ENCODE measurements at places on chromosomes 1 and 21.

- no peak for DNase-seq
Measured at GRCh38 chr1:7645751-7646048, 125.4 kb upstream of the VAMP3 start.

GRCh38 chr1:81800695-81801650 lies at the start of gene ADGRL2:
Gene ADGRL2, plus strand, starts transcription at chr1:81800934. Its CDS starts 36,051 bp downstream, at chr1:81836985.
- DNase-seq: peak; percentile 66

GRCh38 chr1:222266223-222267196 lies 281.4 kb downstream of the HHIPL2 start:
- DNase-seq: no peak

GRCh38 chr1:214192825-214193643 lies 87.9 kb upstream of the SMYD2 start:
- DNase-seq: no peak

DNA sequence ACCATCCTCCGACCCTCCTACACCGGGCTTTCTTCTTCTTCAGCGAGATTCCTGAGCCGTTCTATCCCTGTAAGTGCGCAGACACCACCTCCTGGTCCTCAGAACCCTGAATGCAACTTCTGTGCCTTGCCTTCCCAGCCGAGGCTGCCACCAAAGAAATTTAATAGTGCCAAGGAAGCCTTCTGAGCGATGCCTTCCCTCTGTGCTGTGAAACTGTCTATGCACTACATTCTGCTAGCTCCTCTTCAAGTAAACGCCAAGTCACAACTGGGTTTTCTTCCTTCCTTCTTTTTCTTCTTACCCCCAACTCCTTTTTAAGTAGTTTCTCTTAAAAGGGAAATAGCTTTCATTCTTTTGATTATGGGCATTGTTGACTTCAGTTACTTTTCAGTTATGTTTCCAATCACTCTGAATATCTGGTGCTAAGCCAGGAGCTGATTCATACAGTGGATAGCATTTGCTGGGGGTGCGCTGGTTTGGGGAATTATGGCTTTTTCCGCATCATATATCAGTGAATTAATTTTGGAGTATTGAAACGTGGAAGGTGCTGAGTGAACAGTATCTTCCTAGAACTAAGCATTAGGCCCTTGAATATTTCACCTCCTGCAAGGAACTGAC lies 38.6 kb upstream of the GPR88 start:
- no peak for DNase-seq

GRCh38 chr1:217469983-217470382 lies 160.9 kb downstream of the GPATCH2 start:
- no peak for DNase-seq

DNA sequence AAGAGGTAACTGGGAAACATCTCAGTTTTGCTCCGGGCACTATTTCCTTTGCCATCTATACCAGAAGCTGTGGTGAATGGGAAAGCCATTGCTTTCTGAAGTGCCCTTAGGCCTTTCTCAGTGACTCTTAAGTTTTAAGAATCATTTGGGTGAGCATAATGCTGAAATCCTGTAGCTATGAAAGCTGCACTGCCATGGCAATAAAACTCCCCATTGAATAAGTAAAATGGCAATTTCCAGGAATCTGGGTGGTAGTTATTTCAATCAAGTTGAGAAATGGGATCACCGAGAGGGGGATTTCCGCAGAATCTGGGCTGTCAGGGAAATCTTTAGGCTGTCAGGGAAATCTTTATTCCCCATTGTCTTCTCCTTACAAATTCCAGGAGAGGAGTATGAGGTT lies 26.8 kb upstream of the MACF1 start:
- no peak for DNase-seq

DNA sequence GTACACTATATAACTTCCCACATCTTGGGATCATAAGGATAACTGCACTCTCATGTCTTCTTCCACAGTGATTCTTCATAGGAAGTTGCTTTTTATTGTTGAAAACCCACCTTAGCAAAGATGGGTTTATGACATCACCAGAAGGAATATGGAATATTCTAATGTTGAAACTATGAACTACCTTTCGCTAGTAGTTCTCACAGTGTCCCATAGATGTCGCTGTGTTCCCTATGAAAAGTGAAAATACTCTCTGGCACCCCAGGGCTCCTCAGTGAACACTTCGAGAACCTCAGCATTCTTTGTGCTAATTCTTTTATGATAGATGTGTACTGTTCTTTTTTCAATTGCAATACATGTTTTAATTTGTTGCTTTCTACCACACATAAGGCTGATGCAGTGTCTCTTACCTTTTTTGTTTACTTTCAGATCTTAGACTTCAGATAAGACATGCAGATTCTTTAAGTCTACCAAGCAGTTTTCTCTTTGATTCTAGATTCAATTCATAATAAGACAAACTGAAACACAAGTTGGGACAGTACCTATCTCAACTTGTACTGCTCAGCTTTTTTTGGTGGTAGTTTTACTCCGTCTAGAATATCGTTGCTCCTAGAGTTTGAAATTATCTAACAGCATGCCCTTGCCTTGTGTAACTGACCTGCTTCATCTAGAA lies 90.8 kb downstream of the GTF2B start:
- DNase-seq: no peak

DNA sequence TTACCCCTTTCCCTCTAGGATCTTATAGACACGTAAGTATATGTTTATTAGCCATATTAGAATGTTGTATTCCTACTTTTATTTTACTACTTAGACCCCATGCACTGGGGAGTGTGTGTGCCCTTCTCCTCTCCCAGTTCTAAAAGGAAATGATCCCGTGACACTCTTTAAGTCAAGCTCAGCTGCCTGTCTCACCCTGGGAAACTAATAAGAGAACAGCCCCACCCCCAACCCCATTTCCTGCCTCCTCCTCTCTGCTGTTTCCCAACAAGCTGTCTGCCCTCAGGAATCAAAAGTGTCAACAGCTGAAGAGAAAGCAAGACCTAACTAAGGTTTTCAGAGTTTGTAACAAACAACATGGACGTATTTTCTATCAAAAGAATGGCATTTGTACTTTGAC lies 92.6 kb upstream of the VAV3 start:
- DNase-seq: no peak

GRCh38 chr21:45103971-45104520 lies 29.7 kb downstream of the ADARB1 start:
- DNase-seq: no peak

GRCh38 chr1:177209357-177209756 lies 38.6 kb downstream of the BRINP2 start:
- DNase-seq: peak; percentile 96

DNA sequence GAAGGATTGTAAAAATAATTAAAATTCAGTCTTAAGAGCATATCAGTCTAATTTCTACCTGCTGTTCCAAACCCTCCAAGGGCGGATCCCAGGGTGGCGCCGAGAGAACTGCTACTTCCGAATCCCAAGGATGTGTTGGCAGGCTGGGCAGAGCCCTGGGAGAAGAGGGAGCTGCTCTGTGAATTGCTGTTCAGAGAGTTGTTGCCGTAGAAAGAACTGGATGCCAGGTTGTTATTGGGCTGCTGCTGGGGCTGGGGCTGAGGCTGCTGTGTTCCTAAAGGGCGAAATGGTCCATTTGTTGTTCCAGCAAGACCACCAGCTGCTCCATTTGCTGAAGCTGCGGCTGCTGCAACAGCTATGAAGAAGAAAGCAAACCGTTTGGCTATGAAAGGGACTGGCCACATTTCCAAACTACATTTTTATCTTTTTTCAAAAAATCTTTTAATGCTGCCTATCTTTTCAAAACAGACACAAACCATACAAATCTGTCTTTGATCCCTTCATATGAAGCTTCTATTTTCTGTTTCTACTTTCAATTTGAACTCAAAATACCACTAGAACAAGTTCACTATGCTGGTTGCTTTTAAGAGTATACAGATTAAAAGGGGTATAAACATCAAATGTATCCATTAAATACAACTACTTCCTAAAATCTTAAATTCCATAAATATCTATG lies 57.5 kb upstream of the SDC3 start:
- no peak for DNase-seq

GRCh38 chr1:177794376-177794991 lies 175.4 kb downstream of the SEC16B start:
- DNase-seq: no peak

DNA sequence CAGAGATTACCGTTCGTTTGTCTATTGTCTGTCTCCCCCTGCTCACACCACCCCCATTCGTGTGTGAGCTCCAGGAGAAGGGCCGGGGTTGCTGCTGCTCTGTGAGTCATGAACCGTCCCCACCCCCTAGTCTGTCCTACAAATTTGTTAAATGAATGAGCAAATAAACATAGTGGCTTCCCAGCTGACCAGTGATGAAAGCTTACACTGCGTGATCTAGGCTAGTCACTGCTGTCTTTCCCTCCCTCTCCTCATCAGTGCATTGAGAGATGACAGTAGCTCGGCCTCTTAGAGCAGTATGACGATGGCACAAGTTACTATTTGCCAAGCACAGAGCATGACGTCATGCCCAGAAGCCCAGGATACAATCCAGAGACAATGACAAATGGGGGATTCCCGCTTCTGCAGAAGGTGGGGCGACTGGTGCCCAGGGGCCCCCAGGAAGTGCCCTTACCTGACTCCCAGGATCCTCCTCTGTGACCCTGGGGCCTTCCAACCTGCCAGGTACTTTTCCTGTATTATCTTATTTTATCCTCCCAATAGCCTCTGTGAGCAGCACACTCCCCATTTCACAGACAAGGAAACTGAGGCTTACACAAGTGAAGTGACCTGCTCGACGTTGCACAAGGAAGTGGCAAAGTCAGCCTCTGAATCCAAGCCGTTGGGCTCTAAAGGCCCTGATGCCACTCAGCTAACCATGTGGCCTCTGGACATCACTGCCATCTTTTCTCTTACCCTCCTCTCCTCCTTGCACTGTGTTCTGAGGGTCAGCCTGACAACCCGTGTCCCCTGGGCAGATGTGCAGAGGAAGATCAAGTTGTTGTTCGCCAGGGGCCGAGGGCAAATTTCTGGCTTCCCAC lies 8.6 kb upstream of the EPHA2 start:
- no peak for DNase-seq

DNA sequence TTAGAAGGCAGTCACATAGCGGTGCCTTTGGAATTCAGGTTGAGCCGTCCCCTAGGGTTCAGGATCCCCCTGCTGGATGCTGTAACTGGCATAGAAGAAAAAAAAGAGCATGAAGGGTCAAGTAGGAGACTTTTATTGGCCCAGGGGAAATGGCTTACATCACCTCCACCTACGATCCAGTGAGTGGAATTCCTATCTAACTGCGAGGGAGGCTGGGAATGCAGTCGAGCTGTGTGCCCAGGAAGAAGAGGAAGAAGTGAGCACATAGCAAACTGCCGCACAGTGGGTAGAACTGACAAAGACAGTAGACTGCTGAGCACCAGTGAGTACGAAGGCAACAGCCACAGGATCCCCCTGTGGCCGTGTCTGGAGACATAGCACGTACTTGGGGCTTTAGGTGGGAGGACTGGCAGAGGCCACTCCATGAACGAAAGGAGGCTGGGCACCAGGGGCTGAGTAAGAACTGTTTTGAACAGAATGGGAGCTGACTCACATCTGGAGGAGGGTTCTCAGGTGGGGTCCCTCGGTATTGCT lies 79.2 kb downstream of the RNF220 start:
- no peak for DNase-seq

DNA sequence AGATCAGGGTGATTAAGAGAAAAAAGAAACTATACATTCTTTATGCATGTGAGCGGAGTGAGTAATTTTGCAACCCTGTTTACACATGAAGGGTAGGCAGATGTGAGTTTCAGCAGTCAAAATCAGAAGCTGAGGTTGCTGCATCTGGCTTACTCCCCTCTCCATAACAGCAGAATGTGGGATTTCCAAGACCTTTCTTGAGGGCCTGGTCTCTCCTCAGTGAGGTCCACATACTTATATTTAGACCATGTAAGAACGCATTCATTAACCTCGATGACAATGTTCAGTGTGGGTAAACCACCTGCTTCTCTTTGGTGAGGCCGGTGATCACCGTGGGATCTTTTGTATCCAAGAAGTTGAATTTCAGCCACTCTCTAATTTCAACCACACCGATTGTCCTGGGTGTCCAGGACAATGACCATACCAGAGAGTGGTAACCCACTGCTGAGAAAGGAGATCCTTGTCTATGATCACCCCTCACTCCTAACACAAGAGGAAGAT lies 18.7 kb upstream of the RAP1A start:
- no peak for DNase-seq

DNA sequence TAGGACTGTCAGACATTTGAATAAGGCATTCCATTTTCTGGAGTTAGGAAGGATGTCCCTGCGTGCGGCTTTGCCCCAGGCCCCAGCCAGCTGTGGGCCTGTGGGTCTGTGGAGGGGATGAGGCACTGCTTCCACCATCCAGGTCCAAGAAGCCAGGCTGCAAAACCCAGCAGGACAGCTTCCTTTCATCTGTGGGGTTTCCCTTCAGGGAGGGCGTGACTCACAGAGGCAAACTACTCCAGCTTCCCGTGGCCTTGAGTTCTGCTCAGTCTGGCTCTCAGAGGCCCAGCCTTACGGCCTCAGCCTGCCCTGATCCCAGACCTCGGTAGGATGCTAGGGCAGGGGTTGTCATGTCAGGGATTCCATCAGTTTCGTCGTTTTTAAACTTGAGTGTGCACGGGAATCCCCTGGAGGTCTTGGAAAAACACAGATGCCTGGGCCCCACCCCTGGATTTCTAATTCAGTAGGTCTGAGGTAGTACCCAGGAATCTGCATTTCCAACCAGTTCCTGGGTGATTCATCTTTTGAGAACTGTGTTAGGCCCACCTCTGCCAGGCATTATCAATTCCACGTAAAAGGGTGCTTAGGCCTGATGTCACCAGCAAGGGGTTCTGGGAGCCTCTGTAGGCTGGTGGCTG lies 32.3 kb upstream of the TENT5C start:
- DNase-seq: no peak

- DNase-seq: no peak
Measured at GRCh38 chr1:152024223-152024622, 12.6 kb downstream of the S100A11 start.

GRCh38 chr1:215023155-215023832 lies 59.2 kb upstream of the KCNK2 start:
- no peak for DNase-seq

DNA sequence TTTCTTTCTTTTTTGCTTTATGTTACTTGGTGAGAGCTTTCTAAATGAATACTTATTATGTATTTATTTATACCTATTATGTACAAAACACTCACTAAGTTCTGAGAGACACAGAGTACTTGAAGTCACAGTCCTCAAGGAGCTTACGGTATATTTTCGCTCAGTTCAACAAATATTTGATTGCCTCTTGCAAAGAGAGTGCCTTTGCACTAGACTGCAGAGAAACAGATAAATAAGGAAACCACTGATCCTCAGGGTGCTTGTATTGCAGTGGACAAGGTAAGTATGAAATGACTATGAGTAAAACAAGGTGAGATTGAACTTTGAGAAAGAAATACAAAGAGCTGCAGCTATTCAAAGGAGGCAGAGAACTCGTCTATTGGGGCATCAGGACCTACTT lies 123.3 kb downstream of the C1orf21 start:
- DNase-seq: no peak

DNA sequence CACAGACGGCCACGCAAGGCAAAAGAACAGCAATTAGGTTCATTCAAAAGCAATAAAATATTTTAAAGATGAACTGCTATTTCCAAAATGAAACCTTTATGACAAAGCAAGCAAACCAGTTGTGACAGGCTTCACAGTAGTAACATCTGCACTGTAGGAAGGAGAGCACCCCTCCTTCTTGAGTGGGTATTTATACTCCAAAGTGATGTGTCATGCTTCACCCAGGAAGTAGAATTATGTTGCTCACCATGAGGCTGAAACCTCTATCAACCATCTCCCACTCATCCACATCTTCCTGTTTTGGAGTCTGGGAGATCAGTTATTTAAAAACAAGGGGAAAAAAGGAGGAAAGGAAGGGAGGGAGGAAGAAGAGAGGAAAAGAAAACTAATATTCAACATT lies 885 bp downstream of the OR2T10 start:
- DNase-seq: no peak

GRCh38 chr1:52631759-52632331 lies 1.1 kb upstream of the SHISAL2A start:
- no peak for DNase-seq
